Activated CD8-positive, alpha-beta memory T cell treated with anti-CD3 and anti-CD28 coated beads for 4 hours (primary cell): ENCODE measurements at places on chromosomes 1 and 21.

- no peak for DNase-seq
These were observed 47.7 kb upstream of the PPM1J start for GRCh38 chr1:112762541-112763500.

- no peak for DNase-seq
These were observed 64.2 kb downstream of the PIK3CD start for GRCh38 chr1:9715536-9716226.

- DNase-seq = no peak
These were observed 74.7 kb downstream of the LHX8 start for GRCh38 chr1:75208862-75209261.

GRCh38 chr1:174408146-174408545 is 39.6 kb upstream of the GPR52 start:
- DNase-seq = no peak

GRCh38 chr1:29958271-29958670 is 721.9 kb downstream of the PTPRU start:
- DNase-seq = no peak

DNA sequence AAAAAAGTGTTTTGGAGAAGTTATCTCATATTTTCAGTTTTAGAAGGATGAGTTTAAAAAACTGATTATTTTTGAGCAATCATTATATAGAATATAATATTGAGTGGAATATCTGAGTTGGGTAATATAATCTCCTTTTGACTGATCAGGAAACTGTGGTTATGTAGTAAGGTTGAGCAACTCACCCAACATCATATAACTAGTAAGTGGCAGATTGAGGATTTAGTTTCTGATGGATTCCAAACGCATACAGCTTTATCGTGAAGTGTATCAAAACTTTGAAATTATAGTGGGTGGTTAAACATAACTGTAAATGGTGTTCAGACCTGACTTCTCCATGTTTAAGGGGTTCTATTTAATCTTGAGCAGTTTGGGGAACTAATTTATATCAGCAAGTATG is 98.6 kb downstream of the OLFM3 start:
- no peak for DNase-seq

DNA sequence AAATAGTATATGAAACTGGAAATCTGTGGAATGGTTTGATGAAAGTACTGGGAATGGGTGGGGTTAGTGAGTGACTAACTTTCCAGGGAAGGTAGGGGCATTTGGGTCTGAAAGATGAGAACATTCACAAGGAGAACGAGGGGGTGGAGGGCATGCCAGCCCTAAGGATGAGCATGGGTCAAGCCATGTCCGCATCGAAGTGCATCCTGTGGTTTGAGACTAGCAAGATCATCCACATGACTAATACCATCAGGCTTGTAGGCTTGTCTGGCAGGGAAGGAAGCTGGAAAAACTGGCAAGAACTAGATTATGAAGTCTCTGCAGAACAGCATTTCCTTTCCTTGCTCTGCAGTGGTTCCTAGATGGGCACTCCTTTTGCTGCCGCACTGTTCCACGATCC is 70.4 kb upstream of the UBE2U start:
- DNase-seq = no peak

GRCh38 chr1:203040513-203041275 is 14.4 kb downstream of the PPFIA4 start:
- DNase-seq = no peak

DNA sequence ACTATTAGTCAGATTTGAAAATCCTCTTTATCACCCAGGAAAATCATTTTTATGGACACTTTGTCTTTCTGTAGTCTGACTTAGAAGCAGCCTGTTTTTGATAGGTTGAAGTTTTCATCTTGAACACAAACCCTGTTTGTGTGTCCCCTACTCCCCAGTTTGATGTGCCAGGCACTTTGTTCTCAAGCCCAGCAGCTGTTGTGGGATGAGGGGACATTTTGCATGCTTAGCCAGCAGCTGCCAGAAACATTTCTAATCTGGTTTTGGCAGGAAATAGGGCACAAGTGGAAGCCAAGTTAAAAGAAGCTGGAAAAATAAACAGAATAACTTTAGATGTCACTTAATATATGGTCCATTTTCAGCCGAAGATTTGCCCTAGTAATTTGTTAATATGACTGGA is 29.9 kb downstream of the ACTN2 start:
- DNase-seq = no peak

- no peak for DNase-seq
These were observed 115.2 kb upstream of the DMRTA2 start for GRCh38 chr1:50538476-50538875.

DNA sequence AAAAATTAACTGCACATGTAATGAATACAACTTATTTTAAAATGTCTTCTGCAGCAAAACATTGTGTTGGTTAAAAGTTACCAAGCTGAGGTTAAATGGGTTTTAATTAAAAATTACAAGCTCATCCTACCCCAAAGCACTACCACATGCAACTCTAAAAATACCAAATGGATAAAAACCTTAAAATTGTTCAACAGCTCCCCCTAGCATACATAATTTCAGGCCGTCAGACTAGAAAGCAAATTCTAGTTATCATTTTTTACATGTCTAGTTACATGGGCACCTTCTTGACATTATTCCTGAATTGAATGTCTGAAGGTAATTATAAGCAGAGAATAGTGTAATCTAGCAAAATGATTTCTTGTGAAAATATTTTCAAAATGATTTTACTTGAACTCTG is 176.5 kb downstream of the C1orf21 start:
- DNase-seq = no peak

GRCh38 chr1:44021156-44021555 is 10.1 kb downstream of the SLC6A9 start:
- DNase-seq = no peak
